ENCODE measurements at places on chromosomes 12 and 14.

GRCh38 chr14:67984274-67984673 is 164.7 kb downstream of the RAD51B start:
- no peak for DNase-seq

- DNase-seq = no peak
Observed at GRCh38 chr12:123250471-123251383, 17.5 kb downstream of the MTRFR start.

- DNase-seq = no peak
Observed at GRCh38 chr12:132286912-132287311, 42.5 kb downstream of the GALNT9 start.

DNA sequence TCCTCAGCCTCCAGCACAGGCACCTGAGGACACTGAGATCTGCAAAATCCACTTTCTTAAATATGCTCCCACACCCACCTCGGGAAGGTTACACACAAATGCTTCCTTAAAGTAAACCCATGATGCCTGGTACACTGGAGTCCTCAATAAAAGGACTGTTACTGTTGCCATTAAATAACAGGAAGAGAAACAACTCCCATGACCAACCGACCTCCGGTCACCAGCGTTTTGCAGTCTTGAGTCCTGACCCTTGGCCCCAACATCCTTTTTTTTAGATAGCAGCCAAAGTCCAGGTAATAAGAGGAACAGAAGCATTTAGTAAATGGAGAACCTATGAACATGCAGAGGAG is 42.4 kb downstream of the ITPK1 start:
- DNase-seq = no peak

DNA sequence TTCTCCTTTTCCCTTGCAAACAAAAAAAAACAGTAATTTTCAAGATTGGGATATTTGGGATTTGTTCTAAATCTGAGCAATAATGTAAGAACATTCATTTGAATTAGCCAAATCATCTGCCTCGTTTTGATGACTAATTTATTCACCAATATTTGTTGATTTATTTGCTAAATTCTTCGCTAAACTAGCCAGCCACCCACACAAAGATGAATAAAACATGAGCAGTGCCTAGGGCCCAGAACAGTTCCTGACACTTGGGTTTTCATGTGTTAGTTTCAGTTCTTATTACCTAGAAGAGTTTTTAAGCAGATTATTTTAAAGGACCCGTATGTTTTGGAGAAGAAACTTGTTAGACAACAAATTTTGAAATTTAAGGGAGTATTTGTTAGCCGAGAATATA is 1.4 kb downstream of the ETNK1 start:
- peak; percentile 30 for DNase-seq

DNA sequence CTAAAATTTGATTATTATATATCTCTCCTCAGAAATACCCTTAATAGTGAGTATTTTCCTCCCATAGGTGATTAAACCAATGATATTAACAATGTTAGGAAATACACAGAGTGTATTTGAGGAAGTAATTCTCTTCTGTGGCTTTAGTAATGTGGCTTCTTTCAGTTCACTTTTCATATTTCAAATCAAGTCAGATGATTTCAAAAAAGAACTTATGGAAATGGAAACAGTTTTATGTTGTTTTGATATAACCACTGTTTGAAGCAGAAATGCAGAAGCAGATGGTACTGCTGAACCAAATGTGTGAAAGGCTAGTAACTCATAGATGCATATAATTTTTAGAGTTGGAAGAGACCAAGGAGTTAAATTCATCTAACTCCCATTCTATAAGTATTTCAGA is 1.9 kb upstream of the GPR33 start:
- no peak for DNase-seq

- no peak for DNase-seq
Observed at GRCh38 chr12:109961201-109961600, 35.0 kb downstream of the GIT2 start.

- DNase-seq = no peak
Observed at GRCh38 chr14:89477391-89477790, 60.4 kb upstream of the FOXN3 start.

GRCh38 chr14:74892745-74893144 is 11.0 kb downstream of the DLST start:
- no peak for DNase-seq

- DNase-seq = no peak
Observed at GRCh38 chr14:86124328-86124727, 594.4 kb downstream of the FLRT2 start.

- peak; percentile 83 for DNase-seq
Observed at GRCh38 chr14:99479906-99480869, at the start of gene SETD3. Gene SETD3 (minus strand): TSS chr14:99480859. CDS start chr14:99465805, 15,054 bp downstream.

GRCh38 chr14:105478398-105479251 is 4.0 kb downstream of the CRIP2 start:
- DNase-seq = no peak

DNA sequence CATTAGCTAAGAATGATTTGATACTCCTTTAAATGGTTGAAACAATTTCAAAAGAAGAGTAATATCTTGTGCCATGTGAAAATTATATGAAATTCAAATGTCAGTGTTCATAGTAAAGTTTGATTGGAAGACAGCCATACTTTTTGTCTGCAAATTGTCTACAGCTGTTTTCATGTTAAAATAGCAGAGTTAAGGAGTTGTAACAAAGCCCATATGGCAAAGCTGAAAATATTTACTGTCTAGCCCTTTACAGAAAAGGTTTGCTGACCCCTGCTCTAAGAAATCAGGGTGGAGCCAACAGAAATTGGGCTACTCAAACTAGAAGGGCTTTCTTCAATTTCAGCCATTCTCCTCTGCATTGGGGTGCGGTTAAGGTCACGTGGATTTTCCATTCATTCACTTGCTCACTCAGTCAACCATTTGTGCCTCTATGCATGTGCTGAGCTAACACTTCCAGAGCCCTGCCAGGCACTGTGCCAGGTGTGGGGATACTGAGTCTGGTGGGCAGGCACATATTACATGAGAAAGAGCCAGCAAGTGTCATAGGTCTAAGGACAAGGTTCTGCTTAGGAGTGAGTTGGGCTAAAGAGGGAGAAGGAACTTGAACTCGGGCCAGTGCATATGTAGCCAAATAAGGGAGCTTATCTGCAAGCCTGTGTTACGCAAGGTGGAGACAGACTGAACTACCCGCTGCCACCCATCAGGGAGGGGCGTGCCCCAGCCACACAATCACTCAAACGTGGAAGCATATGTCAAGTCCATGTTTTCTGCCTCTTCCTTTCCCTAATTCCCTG is 139.8 kb upstream of the NOS1 start:
- DNase-seq = no peak

GRCh38 chr14:37051153-37051552 is 121.3 kb downstream of the SLC25A21 start:
- DNase-seq = no peak

DNA sequence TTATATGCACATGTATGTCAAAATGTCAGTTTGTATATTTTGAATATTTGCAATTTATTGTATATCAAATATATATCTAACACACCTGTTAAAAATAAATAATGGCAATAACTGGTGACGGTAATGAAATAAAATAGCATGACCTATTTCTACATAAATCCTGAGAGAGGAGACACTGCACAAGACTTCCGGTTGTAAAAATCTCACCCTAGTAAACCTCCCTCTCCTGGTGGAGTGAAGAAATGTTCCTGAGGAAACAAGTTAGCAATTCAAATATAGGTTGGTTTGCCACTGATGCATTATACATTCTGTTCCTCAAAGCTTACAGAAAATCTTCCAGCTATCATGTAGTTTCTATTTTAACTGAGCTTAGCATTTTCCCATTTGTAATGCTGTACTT is 166.1 kb upstream of the SYT10 start:
- DNase-seq = no peak

GRCh38 chr14:73758392-73759182 is 44.4 kb upstream of the PNMA1 start:
- DNase-seq = peak; percentile 75

DNA sequence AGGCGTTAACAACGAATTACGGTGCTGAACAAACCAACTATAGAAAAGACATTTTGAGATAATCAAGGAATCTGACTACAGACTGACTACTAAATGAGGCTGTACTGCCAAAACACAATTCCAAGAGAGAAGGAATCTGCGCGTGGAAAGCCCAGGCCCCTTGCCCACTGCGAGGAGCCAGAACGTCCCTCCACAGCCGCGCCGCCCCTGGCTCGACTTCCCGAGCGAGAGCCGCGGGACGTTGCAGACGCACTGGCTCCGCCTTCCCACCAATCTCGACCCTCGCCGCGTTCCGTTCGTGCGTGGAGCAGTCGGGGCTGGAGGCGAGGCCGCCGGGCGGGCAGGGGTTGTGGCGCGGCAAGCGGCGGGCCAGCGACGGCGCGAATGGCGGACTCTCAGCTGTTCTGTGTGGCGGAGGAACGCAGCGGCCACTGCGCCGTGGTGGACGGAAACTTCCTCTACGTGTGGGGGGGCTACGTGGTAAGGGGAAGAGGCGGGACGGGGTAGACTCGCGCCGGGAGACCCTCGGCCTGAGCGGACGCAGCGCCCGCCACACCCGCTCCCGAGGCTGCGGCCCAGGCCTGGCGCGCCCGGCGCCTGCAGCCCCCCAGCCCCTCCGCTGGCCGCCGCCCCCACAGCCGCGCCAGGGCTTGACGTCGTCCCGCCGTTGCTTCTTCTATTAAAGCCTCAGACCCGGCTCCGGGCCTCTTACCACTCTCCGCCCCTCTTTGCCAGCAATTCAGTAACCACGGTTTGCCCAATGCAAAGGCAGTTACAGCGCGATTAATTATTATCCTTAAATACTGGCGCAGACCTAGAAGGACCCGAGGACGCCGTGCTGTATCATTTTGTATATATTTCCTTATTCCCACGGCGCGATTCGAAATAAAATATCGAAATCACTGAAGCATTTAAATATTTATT is at the start of gene KLHDC1:
KLHDC1 (plus strand) TSS at position 310 of the 924 bp plus-strand sequence; CDS start at position 385, 75 bp downstream.
- peak; percentile 87 for DNase-seq

GRCh38 chr14:23675906-23676305 is 39.7 kb downstream of the DHRS2 start:
- no peak for DNase-seq

- DNase-seq = peak; percentile 92
Observed at GRCh38 chr12:88580051-88580871, at the start of gene KITLG. Gene KITLG (minus strand): TSS chr12:88580471. CDS start chr12:88580278, 193 bp downstream.

DNA sequence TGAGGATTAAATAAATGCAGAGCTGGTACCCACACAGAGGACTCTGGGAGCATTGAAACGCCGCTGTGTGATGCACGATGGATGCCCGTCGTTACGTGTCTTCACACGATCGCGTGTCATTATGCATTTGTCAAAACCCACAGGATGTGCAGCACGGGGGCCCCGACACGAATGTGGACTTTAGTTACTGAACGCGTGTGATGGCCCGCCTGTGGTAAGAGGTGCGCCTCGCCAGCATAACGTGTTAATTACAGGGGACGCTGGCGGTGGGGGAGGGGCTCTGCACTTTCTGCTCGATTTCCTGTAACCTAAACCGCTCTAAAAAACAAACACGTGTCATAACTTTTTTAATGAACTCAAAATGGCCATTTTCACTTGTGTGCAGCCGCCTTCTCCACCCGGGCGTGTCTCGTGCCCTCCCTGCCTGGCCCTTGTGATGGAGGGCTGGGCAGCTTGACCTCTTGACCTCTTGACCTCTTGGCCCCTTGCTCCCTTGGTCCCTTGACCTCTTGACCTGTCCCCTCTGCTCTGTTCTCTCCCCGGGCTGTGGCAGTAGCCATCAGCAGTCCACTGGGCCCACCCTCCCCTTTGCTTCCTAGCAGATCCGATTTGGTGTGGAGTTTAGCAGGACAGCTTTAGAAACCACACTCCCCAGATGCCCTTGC is 33.7 kb upstream of the GALNT9 start:
- no peak for DNase-seq

DNA sequence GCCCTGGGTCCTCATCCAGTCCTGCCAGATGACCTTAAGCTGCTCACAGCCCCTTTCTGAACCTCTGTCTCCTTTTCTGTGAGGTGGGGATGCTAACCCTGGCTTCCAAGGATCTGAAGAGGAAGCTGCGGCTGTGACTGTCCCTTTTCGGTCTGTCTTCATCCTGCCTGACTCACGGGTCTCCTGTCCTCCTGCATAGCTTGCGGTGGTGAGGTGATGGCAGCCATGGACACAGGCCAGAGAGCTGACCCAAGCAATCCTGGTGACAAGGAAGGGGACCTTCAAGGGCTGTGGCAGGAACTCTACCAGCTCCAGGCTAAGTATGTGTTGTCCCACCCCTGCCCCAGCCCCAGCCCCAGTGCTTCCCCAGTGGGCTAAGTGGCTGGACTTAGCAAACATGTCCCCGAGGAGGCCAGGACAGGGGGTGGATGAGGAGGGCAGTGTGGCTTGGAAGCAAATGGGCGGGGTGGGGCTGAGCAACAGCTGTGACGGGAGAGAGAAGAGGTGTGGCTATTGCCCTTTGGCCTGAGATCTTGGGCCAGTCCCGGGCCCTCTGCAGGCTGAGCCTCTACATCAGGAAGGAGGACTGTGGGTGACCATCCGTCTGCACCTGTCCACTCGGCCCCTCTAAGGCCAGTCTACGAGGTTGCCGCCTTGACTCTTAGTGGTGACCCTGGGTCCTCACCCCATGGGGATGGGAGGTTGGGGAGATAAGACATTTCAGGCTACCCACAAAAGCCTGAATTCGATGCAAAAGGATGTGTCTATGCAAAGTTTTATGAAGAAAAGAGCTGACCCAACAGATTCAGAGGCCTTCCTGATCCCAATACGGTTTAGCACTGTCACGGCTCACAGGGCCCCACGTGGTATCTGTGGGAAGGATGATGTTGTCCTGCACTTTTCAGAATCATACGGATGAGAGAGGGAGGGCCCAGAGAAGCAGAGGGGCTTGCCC is 1.1 kb downstream of the CCDC197 start:
- no peak for DNase-seq

DNA sequence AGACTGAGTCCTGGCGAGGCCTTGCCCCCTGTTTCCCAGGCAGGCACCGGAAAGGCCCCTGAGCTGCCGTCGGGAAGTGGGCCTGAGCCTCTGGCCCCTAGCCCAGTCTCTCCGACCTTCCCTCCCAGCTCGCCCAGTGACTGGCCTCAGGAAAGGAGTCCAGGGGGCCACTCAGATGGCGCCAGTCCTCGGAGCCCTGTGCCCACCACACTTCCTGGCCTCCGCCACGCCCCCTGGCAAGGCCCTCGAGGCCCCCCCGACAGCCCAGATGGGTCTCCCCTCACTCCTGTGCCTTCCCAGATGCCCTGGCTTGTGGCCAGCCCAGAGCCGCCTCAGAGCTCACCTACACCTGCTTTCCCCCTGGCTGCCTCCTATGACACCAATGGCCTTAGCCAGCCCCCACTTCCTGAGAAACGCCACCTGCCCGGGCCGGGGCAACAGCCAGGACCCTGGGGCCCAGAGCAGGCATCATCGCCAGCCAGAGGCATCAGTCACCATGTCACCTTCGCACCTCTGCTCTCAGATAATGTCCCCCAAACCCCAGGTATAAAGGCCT is 10.9 kb downstream of the TNS2 start:
- DNase-seq = no peak
